ENCODE measurements at places on chromosomes 3 and 15. TPM values are rescaled to one million over a fixed set of nuclear protein-coding genes. Genes with fewer than 3 reads are reported as not detected.

RAB6B gene
- 8.6 TPM for polyA plus RNA-seq

CLRN1 gene
- polyA plus RNA-seq = 0.38 TPM

PLA2G4D gene
- polyA plus RNA-seq = 0.11 TPM

FBXL2 gene
- polyA plus RNA-seq = 55.7 TPM

CCRL2 gene
- 1.2 TPM for polyA plus RNA-seq

STX19 gene
- 0.29 TPM for polyA plus RNA-seq

C3orf20 gene
- polyA plus RNA-seq = 16.5 TPM

OR5K1 gene
- not detected for polyA plus RNA-seq

SOX2 gene
- polyA plus RNA-seq = 7.2 TPM

FRMD5 gene
- polyA plus RNA-seq = 12.3 TPM

POLG gene
- polyA plus RNA-seq = 31.6 TPM

IL16 gene
- 13.1 TPM for polyA plus RNA-seq

ST8SIA2 gene
- polyA plus RNA-seq = 0.24 TPM

CCDC39 gene
- 4.3 TPM for polyA plus RNA-seq

GUCA1C gene
- polyA plus RNA-seq = 1.1 TPM

ASB14 gene
- not detected for polyA plus RNA-seq

CCNB2 gene
- polyA plus RNA-seq = 179 TPM

MUSTN1 gene
- polyA plus RNA-seq = 21.7 TPM

LSMEM2 gene
- polyA plus RNA-seq = 2.6 TPM

GAP43 gene
- polyA plus RNA-seq = 0.62 TPM

GPR149 gene
- 0.61 TPM for polyA plus RNA-seq

NEK10 gene
- polyA plus RNA-seq = 83.2 TPM

ISLR gene
- polyA plus RNA-seq = 73.7 TPM

CAMP gene
- 2.8 TPM for polyA plus RNA-seq

STRIT1 gene
- 2.5 TPM for polyA plus RNA-seq

ZNF860 gene
- 1.5 TPM for polyA plus RNA-seq

IL20RB gene
- 12.5 TPM for polyA plus RNA-seq

NUP210 gene
- 26.2 TPM for polyA plus RNA-seq

PPP2R3A gene
- polyA plus RNA-seq = 12.2 TPM

THPO gene
- polyA plus RNA-seq = 7.6 TPM

ZNF619 gene
- 3.0 TPM for polyA plus RNA-seq

CHMP2B gene
- 26.5 TPM for polyA plus RNA-seq

SLC12A8 gene
- 10.3 TPM for polyA plus RNA-seq

SENP5 gene
- polyA plus RNA-seq = 40.9 TPM

DPPA2 gene
- polyA plus RNA-seq = 4.9 TPM

COMMD2 gene
- 19.9 TPM for polyA plus RNA-seq

EFCAB12 gene
- polyA plus RNA-seq = 16.0 TPM

GABRB3 gene
- polyA plus RNA-seq = 11.8 TPM

MEGF11 gene
- 18.7 TPM for polyA plus RNA-seq

GRK7 gene
- 0.12 TPM for polyA plus RNA-seq

CACNA2D2 gene
- polyA plus RNA-seq = 15.9 TPM

PATL2 gene
- polyA plus RNA-seq = 0.76 TPM

C3orf85 gene
- polyA plus RNA-seq = 2.2 TPM

TRIM71 gene
- polyA plus RNA-seq = 9.9 TPM

RFX7 gene
- polyA plus RNA-seq = 17.5 TPM

RHOV gene
- polyA plus RNA-seq = 0.91 TPM

CHRM5 gene
- 1.3 TPM for polyA plus RNA-seq
